Activated CD4-positive, alpha-beta T cell treated with anti-CD3 and anti-CD28 coated beads, Interleukin-2, amount 10 ng/mL, durations not matched to agents 7 days and 5 days (primary cell): ENCODE measurements at places on chromosomes 5 and 9.

GRCh38 chr5:87885758-87886157 lies 382.9 kb downstream of the TMEM161B start:
- no peak for DNase-seq

- DNase-seq = no peak
These were observed 98.7 kb downstream of the SLC24A2 start for GRCh38 chr9:19690128-19690527.

DNA sequence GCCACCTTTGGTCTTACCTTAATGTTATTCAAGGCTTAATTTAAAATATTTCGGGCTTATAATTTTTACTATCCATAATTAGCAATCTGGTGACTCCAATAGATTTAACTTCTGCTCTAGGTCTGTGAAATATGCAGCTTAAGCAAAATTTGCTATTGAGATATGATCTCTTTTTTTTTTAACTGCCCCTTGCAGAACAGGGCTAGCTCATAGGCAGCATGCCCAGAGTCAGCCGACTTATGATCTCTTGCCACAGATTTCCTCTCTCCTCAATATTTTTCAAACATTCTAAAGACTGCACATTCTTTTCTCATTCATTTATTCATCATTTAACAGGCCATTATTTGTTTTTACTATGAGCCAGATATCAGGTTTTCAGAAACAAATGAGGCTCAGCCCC lies 4.5 kb downstream of the TTC23L start:
- DNase-seq = no peak

GRCh38 chr5:142783601-142784341 lies 13.6 kb downstream of the ARHGAP26 start:
- peak; percentile 39 for DNase-seq

- DNase-seq = no peak
These were observed 147.7 kb downstream of the DCP2 start for GRCh38 chr5:113124265-113124664.

GRCh38 chr5:147708708-147709107 lies 73.8 kb downstream of the JAKMIP2 start:
- no peak for DNase-seq

GRCh38 chr5:100516285-100516684 lies 18.9 kb upstream of the FAM174A start:
- DNase-seq = no peak

DNA sequence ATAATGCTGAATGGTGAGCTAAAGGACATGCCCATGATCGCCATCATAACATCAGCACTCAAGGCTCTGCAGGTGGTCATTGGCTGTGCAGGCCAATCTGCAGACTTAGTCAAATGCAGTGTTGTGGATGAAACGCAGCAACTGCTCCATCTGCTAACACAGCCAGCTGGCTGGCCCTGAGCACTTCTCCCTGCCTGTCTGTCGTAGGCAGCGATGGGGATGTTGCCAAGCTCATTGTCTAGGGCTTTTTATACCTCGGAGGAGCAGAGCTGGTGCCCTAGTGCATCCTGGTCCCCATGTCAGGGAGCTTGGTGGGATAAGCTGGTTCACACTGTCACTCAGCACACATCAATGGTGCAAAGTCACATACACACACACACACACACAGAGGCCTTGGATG lies 189.4 kb downstream of the TENT4A start:
- no peak for DNase-seq

DNA sequence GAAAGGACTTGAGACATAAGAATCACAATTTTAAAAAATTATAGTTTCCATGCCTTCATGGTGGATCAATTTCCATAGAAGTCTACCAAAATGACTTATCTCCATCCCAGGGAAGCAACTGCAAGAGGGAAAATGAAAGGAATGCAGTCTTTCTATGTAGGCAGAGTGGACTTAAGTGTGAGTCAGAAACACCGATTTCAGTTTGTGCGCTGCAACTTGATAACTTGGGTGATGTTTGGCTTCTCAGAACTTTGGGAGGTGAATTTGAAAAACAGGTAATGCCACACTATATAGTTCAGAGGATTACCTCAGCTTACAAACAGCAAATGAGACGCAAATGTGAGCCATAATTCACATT lies 708 bp upstream of the CSNK1G3 start:
- no peak for DNase-seq

DNA sequence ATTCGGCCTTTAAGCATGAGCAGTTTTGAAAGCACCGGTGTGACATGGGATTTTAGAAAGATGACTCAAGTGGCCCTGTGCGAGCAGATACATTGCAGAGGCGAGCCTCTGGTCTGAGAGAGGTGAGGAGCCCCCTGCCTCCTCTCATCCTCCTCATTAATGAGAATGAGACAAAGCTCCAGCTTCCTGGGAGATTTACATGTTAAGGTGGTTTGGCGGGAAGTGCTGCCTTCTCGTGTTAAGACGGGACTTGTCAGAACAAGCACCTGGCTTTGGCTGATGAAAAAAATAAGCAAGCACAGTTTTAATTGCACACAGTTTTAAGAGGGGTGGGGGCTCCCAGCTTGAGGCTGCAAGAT lies 68.1 kb downstream of the ACTL7B start:
- DNase-seq = no peak

DNA sequence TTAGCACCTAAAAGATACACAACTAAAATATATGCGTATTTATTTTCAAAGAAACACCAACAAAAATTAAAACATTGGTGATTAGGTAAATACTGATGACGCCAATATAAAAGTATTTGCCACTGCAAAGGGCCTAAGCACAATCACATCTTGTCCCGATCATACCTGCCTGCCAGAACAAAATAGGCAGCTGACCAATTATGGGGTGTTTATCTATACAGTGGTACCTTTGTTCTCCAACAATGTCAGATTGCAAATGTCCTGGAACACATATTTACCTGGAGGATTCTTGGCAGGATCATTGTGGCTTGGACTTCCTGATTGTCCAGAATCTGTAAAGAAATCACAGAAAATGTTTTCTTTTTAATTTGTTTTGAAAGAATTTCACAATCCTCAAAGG lies 134.5 kb downstream of the NFIB start:
- no peak for DNase-seq

DNA sequence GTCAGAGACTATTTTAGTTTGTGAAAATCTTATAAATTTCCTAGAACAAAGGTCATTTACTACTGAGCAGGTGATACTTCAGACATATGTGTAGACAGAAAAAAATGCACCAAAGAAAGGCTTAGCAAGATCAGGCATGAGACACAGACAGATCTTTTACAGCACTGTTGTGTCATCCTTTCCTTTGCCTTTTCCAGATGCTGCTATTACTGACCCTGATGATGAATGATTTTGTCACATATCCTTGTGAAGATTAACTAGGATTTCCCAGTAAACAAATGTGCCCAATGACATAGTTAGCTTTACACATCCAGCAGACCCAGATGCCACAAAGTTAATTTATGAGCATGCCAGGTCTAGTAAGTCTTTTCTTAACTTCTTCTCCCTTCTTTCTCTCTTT lies 68.2 kb downstream of the DMRTA1 start:
- no peak for DNase-seq

- no peak for DNase-seq
These were observed 35.5 kb downstream of the ARHGEF37 start for GRCh38 chr5:149616727-149617285.

GRCh38 chr9:114845373-114845772 lies 39.5 kb upstream of the TNFSF15 start:
- no peak for DNase-seq

DNA sequence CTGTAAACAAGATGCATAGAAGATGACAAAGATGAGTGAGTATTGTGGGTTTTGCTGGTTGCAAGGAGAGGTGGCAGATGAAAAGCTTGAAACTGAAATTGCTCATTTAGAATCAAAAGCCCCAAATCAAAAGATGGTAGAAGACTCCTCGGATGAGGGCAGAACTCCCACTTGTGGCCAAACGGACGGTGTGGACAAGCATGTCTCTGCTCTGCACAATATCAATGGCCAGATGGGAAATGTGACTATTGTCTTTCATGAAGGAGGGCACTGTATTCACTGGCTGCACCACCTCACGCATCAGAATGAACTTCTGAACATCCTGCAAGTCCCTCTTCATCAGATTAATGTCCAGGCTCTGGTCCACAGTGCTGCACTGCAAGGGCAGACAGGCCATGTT lies 541.7 kb downstream of the MTRR start:
- DNase-seq = no peak

- DNase-seq = no peak
These were observed 308.1 kb downstream of the LRRC70 start for GRCh38 chr5:62886603-62887315.

DNA sequence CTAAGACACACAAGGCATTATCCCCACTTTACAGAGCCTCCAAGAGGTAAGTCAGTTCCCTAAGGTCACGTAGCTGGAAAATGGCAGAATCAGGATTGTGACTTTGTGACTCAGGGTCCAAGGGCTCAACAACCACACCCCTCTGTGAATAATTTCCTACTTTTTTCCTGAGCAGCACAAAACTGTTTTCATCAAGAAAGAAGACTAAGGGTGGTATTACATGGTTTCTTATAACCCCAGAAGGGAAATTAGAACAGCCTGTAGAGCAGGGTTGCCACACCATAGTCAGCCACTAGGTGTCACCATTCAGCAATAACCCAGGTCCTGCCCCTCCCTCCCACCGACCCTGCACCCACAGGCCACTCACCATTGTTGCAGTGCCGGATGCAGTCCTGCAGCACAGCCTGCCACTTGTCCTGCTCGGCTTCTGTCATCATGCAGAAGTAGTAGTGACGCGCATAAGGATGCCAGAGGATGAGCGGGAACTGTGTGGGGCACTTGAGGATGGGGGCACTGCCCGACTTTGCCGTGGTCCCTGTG lies 72.1 kb downstream of the LRSAM1 start:
- DNase-seq = peak; percentile 25

DNA sequence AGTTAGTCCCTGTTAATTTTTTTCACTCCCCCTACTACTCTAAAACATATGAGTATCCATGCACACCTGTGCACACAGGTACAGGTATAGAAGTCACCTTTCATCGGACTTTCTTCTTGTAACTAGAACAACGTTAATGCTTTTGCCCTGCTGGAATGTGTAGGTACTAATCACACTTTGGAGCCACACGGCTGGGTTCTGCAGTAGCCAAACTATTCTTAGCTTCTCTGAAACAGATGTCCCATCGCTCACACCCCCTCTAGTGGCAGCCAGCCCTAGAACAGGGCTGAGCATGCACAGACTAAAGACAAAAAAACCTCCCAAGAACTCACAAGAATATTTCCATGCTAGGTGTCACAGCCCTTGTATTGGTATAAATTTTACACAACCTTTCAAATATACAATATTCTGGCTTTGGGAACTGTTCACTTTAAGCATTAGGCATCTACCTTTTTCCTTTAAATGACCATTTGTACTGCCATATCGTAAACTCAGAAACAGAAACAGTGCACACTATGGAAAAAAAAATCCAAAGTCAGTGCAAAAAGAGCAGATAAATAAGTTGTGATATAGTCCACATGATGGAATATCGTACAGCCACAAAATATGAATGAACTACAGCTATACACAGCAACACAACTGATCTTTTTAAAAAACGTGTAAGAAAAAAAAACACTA lies 64.0 kb downstream of the RETREG1 start:
- peak; percentile 60 for DNase-seq

DNA sequence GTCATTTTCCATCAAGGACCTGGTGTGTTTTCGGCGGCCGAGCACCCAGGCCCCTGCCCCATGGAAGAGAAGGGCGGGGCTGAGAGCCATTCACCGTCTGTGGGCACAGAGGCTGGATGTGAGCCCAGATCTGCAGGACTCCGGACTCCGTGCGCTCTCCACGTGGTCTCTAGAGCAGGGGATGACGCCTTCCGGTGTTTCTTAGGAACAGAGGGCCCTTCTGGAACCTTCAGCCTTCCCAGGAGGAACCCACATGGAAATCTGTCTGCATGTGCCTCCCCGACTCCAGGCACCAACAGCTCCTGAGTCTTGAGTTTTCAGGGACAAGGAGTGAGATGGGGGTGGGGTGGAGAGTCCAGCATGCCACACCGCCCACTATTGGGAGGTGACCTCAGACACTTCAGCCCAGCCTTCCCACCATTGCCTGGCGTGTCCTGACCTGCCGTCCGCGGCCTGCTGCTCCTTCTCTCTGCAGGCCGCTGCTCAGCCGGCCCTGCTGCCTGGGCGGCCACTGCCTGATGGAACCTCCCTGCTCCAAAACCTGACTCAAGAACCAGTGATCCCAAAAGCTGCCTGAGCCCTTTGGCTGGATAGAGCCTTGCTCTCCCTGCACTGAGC lies 2.4 kb upstream of the RXRA start:
- no peak for DNase-seq

- no peak for DNase-seq
These were observed 176.6 kb upstream of the FREM1 start for GRCh38 chr9:15086778-15087324.

- no peak for DNase-seq
These were observed 90.5 kb downstream of the NRG2 start for GRCh38 chr5:139952574-139952973.

DNA sequence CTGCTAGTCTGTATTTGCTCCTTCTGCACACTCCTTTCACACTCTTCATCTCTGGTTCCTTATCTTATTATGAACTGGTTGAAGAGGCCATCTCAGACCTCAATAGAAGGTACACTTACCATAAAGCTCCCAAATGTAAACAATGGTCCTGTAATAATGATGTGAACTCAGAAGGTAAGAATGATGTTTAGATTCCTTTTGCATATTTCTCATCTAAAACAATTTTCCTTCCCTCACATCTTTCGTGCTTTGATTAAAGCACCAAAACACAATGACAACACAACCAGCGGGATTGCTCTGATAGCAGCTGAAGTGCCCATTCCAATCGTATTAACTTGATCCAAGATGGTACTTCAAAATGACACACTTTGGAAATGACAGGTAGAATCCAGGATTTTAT lies 34.3 kb downstream of the NFIB start:
- no peak for DNase-seq

GRCh38 chr5:176407456-176408251 lies 8.7 kb downstream of the CLTB start:
- DNase-seq = no peak

DNA sequence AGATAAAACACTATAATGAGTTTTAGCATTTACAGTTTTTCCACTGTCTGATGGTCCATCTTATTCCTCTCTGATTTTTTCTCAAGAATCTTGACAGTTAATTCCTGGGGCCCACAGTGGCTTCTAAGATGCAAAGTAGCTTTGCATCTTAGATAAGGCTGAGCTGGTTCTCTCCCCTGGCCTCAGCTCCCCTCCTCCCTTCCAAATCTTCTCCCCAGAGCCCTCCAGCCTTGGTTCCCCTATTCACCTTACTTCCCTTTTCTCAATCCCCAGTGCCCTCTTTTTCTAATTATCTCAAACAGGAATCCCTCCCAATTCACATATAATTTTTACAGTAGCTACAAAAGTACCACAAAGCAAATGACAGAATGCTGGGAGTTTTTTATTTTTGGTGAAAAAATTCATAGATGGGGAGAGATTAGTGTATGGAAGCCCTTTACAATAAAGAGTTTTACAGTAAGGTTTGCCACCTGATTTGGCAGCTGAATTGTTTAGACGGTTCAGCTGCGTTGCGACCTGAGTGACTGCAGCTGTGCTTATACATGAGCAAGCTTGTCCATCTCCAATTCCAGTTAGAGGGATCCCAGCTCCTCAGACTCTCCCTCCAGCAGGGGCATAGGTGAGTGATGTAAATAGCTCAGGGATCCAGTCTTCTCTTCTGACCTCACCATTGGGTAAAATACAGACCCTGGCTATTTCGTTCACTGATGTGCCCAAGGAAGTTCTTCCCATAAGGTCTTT lies 51.4 kb upstream of the CKMT2 start:
- no peak for DNase-seq
